ENCODE measurements at places on chromosomes 5 and 9. TPM values are rescaled to one million over a fixed set of nuclear protein-coding genes. Genes with fewer than 3 reads are reported as not detected.

DNA sequence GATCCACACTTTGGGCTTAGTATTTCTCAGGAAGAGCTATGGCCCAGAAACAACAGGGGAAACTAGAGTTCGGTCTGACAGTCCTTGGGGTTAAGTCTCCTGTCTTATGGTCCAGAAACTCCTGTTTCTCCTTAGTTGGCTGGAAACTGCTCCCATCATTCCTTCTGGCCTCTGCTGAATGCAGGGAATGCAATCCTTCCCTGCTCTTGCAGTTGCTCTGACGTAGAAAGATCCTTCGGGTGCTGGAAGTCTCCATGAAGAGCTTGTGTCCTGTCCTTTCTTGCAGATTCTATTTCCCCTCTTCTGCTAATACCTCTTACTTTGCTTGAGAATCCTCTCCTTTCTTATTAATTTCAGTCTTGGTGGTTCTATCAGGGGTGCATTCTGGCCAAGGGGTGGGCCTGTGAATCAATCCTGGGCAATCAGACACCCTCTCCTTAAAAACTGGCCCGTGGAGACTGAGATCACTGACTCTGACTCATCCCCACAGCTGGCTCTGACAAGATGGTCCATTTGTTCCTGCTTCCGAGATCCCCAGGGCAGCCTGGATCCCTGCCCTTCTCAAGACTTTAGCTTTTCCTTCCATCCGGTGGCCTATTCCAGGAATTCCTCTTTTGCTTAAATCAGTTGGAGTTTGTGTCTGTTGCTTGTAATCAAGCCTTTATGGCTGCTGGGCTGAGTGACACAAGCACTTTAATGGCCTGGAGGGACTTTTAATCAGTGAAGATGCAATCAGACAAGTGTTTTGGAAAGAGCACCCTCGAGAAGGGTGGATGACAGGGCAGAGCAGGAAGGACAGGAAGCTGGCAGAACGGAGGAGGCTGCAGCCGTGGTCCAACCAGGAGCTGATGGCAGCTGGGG lies 23.7 kb downstream of the PTGS1 start:
- no peak for DNase-seq

GRCh38 chr9:132774886-132775285 lies 103.2 kb downstream of the AK8 start:
- DNase-seq = no peak

Gene GAS1
- 0.14 TPM for total RNA-seq

Gene IPO11
- total RNA-seq = 60.9 TPM

DNA sequence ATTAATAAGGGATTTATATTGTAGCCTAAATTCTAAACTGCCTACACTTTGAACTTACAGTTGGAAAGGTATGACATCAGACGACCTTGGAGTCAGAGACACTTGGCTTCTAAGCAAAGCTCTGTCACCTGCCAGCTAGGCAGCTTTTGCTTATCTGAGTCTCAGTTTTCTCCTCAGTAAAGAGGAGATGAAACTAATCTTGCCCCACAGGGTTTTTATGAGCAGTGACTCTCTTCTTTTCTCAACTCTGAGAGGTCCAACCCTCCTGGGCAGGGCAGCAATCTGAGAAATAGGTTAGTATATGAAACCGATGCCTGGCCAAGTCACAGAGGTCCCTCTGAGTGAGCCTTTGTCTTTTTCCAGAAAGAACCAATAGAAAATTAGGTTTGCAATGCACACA lies 53.9 kb downstream of the WDR36 start:
- DNase-seq = no peak

Gene CXXC5
- total RNA-seq = 1.2 TPM

- no peak for DNase-seq
Observed at GRCh38 chr5:1226231-1226630, 1.1 kb downstream of the SLC6A18 start.

DNA sequence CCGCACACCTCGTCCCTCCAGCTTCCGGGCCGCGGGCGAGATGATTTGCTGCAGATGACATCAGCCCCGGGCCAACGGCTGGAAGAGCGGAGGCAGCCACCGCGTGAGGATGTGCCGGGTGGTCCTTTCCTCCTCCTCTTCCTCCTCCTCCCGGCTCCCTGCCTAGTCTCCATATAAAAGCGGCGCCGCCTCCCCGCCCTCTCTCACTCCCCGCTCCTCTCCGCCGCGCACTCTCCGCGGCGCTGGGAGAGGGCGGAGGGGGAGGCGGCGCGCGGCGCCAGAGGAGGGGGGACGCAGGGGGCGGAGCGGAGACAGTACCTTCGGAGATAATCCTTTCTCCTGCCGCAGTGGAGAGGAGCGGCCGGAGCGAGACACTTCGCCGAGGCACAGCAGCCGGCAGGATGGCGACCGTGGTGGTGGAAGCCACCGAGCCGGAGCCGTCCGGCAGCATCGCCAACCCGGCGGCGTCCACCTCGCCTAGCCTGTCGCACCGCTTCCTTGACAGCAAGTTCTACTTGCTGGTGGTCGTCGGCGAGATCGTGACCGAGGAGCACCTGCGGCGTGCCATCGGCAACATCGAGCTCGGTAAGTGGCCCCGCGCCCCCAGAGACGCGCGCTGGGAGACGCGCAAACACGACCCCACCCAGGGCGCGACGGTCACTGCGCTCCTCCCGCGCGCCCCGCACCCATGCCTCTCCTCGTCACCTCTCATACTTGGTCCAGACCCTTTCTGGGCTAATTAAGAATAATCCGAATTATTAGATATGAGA lies at the start of gene MAP1B:
TSS of gene MAP1B (plus strand) at position 345 of the 770 bp plus-strand sequence. CDS start at position 402, 57 bp downstream.
- no peak for DNase-seq

DNA sequence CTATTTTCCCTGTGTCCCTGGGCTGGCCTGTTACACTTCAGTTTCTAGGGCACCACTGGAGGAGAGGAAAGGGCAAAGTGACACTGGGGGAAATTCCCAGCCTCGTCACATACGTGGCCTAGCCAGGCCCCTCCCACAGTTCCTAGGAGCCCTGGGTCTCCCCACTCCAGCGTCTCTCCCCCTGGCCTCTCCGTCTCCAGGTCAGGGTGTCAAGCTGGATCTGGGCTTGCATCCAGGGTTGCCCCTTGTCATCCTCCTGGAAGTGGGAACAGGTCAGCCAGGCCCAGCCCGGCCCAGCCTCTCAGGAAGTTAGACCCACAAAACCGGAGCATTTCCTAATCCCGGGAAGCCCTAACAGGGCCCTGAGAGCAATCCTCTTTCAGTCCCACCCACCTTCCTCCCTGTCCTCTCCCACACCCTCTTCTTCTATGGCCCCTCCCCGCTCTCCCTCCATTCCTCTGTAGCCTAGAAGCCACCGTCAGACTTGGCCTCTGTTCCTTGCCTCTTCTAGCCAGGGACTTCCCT lies 4.7 kb upstream of the TNIP1 start:
- peak; percentile 86 for DNase-seq

Gene GTF2H2
- total RNA-seq = 37.2 TPM

DNA sequence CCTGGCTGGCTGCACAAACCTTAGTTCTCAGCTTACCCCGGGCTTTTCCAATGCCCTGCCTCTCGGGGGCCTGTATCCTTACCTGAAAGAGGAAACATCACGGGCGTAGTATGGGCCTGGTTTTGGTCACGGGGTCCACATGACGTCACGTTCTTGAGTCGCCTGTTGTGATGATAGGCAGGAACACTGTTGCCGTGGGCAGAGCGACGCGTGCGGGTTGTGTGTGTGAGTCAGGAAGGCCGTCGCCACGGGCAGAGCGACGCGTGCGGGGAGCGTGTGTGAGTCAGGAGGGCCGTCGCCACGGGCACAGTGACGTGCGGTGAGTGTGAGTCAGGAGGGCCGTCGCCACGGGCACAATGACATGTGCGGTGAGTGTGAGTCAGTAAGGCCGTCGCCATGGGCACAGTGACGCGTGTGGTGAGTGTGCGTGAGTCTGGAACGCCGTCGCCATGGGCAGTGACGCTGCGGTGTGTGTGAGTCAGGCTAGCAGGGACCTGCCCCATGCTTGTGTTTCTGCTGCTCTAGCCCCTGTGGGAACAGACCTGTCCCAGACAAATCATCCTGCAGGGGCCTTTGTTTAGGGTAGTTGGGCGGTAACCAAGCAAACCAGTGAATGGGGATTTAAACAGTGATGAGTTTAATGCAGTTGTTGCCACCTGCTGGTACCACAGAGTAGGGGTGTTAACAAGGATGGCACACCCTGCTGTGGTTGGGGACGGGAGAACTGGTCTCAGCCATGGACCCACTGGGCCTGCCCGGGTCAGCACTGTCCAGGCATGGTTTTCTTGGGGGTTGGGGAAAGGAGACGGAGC lies 19.8 kb downstream of the TRIP13 start:
- DNase-seq = peak; percentile 77

DNA sequence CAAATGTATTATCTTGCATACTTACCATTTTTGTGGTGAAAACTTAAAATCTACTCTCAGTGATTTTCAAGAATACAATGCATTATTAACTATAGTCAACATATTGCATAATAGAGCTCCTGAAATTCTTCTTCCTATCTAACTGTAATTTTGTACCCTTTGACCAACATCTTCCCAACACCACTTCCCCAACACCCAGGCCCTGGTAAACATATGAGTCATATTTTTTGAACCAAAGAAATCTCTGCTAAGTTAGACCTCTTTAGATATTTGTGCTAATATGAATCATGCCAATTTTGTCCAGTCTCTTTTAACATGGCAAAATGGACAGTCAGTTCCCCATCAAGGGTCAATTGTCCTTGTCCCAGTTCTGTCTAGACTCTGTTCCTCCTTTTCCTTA lies 18.5 kb upstream of the RGS7BP start:
- DNase-seq = no peak

DNA sequence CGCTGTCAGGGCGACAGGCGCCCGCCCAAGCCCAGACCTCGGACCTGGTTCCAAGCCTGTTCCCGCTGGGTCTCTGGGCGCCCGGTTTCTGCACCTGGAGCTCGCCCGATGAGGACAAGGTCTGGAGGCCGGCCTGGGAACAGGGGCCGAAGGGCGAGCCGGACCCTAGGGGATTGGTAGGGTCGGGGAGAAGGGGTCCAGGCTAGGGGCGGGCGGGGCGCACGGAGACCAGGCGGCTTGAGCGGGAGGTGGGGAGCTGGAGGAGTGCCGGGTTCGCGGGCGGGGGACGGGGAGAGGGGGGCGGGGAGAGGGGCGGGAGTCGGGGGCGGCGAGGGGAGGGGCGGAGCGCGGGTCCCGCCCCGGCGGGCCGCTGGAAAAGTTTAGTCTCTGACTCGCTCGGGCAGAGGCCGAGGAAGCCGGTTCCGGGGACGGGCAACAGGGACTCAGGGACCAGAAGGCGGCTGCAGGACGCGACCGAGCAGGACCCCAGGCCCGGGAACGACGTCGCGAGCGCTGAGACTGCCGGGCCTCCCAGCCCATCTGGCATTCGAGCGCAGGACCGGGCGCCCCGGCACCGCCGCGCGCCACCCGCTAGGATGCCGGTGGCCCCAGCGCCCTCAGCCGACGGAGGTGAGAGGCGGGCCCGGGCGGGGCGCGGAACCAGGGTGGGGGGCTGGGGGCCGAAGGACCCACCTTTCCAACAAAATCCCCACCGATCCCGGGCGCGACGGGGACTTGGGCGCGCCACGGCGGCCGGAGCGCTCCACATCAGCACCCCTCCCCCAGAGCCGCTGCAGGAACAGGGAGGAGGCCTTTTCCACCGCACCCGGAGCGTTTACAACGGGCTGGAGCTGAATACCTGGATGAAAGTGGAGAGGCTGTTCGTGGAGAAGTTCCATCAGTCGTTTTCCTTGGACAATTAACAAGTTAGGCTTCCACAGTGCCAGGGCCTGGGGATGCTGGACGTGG lies at the start of gene S1PR3:
TSS of gene S1PR3 (plus strand) at position 403 of the 969 bp plus-strand sequence. CDS start 9,733 bp downstream, outside the sequence.
- peak; percentile 75 for DNase-seq

GRCh38 chr5:30997681-30998080 lies 195.8 kb upstream of the CDH6 start:
- DNase-seq = no peak

DNA sequence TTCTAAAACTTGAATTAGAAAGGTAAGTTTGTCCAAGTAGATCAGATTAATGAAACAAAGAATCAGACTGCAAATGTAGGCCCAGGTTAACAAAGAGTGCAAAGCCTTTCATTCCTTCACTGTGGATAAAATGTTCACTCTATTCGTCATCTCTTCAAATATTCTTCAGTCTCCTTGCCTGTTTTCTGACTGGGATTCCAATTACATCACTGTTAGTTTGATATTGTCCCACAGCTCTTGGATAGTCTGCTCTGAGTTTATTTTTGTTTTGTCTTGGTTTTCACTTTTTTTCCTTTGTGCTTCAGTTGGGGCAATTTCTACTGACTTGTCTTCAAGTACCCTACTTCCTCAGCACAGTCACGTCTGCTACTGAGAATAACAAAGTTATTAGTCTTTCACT lies 38.5 kb upstream of the GZMA start:
- no peak for DNase-seq

- DNase-seq = no peak
Observed at GRCh38 chr5:93017376-93017775, 563.6 kb downstream of the NR2F1-AS1 start.

Gene PPWD1
- total RNA-seq = 53.9 TPM

GRCh38 chr5:38009749-38010358 lies 170.0 kb upstream of the GDNF start:
- DNase-seq = no peak

GRCh38 chr9:25857147-25857546 lies 178.9 kb upstream of the TUSC1 start:
- no peak for DNase-seq
